SJSA1 (cell line): ENCODE measurements at places on chromosomes 5 and 9. TPM values are rescaled to one million over a fixed set of nuclear protein-coding genes. Genes with fewer than 3 reads are reported as not detected.
A peak's percentile ranks its signal among the peaks of the same experiment; 100 is the strongest.

GRCh38 chr5:149386166-149386565 lies 7.1 kb upstream of the IL17B start:
- DNase-seq: no peak

GRCh38 chr5:172266071-172266675 lies 17.4 kb downstream of the UBTD2 start:
- no peak for DNase-seq

- DNase-seq: no peak
Observed at GRCh38 chr9:107170801-107171200, 112.3 kb upstream of the RAD23B start.

The CMYA5 gene
- 0.05 and 0.06 TPM in 2 replicates for total RNA-seq

The CBY3 gene
- total RNA-seq: not detected in 2 replicates

DNA sequence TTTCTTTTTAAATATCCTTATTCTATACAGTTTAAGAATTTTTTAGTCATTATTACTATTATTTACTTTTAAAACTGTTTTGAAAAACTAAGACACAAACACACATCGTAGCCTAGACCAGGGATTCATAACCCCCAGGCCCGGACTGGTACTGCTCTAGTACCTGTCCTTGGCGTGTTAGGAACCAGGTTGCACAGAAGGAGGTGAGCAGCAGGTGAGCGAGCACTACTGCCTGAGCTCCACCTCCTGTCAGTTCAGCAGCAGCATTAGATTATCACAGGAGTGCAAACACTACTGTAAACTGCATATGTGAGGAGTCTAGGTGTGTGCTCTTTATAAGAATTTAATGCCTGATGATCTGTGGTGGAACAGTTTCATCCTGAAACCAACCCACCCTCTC lies 357.0 kb downstream of the PTPRD start:
- no peak for DNase-seq

The C9orf43 gene
- total RNA-seq: 0.13 and 0.81 TPM in 2 replicates

DNA sequence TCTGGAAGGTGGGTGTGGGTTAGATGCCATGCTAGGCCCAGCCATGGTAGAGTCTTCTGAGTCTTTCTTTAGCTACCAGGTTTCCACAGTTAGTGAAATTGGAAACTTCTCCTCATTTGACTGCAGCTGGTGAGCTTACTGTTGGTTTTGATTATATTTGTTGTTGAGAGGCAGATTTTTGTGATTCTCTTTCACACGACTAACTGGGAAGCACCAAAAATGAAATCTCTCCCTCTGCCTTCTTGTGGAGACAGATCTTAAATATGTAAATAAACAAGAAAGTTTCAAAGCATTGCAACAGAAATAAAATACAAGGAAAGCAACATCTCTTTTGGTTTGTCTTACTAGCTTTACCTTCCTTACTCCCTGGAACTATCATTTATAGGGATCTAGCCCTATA lies 122.2 kb downstream of the CEMIP2 start:
- DNase-seq: peak; percentile 15

The NMUR2 gene
- total RNA-seq: not detected in 2 replicates

DNA sequence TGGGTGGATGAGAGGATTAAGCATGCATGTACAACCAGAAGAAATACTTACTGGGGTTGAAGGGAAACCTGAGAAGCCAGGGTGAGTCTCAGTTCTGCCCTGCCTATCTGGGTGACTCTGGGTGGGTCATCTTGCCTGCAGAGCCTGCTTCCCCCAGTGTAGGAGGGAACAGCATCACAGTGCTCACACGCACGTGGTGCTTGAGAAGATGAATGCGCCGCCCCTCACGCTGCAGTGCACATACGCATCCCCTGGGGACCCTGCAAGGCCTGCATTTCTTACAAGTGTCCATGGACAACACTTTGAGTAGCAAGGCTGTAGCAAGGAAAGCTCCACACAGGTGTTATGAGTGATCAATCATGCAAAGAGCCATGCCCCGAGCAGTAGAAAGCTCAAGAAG lies 18.7 kb upstream of the GABBR2 start:
- no peak for DNase-seq

DNA sequence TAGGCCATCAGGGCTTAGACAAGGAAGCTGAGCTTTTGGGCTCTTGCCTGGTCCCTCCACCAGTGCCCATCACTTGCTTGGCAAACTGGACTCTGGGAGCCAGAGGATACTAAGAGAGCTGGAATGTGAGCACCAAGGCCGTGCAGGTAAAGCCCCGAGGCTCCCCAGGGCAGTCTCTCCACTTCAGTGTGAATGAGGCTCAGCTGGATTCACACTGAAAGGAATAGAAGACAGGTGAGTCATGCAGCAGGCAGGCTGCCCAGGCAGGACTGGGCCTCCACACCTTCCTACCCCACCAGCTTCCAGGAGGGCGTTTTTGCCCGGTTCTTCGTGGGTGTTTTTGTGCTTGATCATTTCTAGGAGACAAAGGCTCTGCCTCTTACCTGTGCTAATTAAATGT lies 7.3 kb upstream of the CTSV start:
- DNase-seq: no peak

DNA sequence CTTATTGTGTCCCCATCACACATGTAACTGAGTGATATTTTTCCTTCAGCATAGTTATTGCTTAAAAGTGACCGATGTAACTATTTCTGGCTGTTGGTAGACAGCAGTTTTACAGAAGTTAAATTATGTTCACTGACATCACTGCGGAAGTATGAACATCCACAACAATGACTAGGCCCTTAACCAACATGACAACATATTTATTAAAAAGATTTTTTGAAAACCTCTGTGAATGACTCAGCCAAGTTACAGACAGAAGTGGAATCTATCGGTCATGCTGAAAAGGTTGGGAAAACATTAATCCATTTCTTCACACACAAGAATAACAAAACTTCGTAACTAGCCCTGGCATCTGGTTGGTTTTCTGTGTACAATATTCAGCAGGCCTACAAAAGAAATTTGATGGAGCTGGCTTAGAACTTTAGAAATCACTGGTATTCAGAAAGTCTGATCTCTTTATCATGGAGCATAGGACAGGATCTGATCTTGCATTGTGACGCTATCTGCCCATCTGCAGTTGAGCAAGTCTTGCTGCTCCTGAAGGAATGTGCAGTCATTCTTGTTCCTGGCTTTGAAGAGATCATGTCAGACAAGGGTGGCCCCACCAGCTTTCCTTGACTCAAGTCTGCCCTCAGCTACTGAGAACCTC lies 6.5 kb downstream of the GLIS3 start:
- peak; percentile 89 for DNase-seq
